ENCODE measurements at places on chromosomes 3 and 15.

GRCh38 chr15:63597038-63597790 lies at the start of gene FBXL22:
FBXL22 (plus strand) TSS chr15:63597387; CDS start chr15:63597393, 6 bp downstream.
- no peak for DNase-seq

DNA sequence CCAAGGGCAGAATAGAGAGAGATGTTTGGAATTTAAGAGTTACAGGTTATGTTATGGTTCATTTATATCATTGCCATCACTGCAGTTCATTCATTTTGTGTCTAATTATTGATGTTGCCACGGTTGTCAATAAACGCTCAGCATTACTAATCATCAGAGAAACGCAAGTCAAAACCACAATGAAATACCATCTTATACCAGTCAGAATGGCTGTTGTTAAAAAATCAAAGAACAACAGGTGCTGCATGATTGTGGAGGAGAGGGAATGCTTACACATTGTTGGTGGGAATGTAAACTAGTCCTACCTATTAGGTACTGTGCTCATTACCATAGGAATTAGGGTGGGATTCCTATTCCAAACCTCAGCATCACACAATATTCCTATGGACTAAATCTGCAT lies 350.5 kb downstream of the TIGIT start:
- DNase-seq, result no peak

DNA sequence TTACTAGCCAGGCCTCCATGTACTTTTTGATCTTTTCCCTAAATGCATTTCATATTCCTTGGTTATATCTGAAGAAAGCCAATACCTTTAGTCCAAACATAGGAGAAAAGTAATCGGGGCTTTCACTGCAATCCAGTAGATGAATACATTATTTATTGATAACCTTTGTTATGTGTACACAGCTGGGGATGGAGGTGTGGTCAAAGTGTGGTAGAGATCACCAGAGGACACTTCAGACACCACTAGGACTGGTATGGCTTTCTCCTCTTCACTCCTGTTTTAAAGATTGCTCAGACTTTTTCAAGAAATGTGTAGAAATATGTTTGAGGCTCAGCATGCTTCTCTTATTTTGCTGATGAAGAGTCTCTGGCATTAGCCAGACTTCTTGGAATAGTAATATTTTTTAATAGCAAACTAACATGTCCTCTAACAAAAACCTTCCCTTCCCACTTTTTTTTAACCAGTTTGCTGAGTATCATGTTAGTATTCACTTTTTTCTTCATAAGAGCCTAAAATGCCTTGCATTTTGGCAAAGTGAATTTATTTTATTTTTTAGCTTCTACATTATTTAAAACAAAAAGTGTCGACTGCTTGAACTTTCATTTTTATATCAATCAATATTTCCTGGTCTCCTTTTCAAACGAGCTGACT lies 65.6 kb upstream of the MBNL1 start:
- no peak for DNase-seq

GRCh38 chr3:27681249-27681748 lies 40.8 kb downstream of the EOMES start:
- no peak for DNase-seq

DNA sequence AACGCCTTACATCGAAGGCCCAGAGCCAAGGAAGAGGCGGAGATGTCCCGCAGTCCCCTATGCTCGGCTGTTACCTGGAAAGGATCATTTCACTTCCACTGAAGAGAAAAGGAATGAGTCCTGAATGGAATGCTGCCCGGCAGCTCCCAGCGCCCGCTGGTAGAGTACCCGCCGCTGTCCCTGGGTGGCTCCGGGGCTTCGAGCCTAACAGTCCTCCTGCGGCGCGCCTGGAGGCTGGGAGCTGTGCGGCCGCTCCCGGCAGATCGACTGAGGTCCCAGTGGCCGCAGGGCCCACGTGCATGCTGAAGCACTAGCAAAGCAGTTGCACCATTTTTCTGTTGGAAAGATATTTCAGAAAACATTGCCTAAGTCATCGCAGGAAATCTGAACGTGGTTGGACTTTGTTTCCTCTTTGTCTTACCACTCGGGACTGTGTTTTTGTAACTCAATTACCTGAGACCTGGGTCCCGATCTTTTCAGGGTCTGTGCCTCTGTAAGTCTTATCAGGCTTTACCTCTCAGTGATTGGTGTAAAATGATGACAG lies 984 bp downstream of the RNU6-1 start:
- DNase-seq, result no peak

GRCh38 chr3:124597273-124597672 lies 133.0 kb upstream of the UMPS start:
- DNase-seq, result no peak

GRCh38 chr15:55879181-55879580 lies 114.2 kb downstream of the NEDD4 start:
- DNase-seq, result no peak

GRCh38 chr3:149018247-149018646 lies 26.9 kb downstream of the GYG1 start:
- no peak for DNase-seq

GRCh38 chr15:73753250-73754130 lies at the start of gene INSYN1:
INSYN1 (minus strand) TSS chr15:73753351; CDS start chr15:73751130, 2,221 bp downstream.
- no peak for DNase-seq

DNA sequence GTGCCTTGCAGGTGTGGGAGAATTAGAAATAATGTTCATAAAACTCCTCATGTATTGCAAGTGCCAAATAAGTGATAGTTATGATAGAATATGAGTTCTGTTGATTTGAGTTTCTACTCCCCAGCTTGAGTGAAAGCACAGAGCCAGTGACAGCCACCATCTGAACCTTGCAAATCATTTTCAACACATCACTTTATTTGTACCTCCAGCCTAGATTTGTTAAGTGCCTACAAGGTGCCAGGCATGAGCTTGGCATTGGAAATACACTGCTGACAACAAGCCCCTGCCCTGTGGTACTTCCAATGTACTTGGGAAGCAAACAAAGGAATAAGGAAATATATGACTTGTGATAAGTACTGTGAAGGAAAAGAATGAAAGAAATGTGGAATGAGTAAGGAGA lies 17.0 kb downstream of the FEZF2 start:
- no peak for DNase-seq

DNA sequence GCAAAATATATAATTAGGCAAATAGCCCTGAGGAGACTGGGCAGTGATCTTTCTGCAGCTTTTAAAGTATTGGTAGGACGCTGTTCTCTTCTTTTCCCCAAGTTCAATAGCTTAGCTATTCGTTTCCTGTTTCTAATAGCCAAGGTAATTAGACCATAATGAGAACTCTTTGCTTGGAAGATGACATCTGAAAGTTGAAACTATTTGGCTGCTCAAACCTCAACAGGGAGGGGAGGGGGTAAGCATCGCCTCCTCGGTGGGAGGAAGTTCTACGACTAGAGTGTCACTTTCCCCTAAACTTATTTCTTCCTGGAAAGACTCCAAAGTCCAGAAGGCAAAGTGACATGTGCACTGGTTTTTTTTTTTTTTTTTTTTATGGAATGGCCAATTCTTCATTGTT lies 22.8 kb upstream of the ALDH1A3 start:
- no peak for DNase-seq

- no peak for DNase-seq
Measured at GRCh38 chr15:34292621-34293020, 45.0 kb downstream of the SLC12A6 start.

- no peak for DNase-seq
Measured at GRCh38 chr15:63727542-63727941, 106.2 kb downstream of the HERC1 start.

DNA sequence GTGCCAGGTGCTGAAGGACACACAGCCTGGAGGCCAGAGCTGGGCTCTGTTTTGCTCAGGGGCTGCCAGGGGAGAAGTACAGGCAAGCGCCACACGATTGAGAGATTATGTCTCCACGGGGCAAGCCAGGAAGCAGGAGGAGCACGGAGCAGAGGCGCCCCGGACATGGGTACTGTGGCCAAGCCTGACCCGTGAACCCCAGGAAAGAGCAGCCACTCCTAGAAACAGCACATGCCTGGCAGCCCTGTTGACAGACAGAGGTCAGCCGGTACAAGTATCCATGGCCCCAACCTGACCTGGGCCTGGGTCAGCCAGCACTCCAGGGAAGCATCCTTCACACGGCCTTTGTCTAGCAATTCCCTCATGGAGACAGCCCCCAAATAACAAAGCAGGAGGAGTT lies 89.4 kb downstream of the ADAMTS17 start:
- DNase-seq, result no peak

DNA sequence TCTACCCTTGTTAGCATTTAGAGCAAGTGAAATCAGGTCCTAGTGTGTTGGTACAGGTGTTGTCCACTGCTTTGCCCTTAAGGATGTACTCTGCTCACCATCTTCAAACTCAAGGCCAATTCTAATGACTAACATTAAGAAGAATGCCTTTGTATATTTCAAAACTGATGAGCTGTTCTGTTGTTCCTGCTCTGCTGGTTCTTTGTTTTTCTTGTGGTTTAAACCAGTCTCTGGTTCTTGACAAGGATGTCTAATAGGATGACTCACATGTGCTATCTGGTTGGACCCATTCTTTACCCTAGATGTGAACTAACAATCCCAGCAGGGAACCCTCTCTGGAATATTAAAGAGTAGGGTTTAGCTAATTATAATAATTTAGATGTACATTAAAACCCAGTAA lies 17.3 kb downstream of the ABHD5 start:
- no peak for DNase-seq

DNA sequence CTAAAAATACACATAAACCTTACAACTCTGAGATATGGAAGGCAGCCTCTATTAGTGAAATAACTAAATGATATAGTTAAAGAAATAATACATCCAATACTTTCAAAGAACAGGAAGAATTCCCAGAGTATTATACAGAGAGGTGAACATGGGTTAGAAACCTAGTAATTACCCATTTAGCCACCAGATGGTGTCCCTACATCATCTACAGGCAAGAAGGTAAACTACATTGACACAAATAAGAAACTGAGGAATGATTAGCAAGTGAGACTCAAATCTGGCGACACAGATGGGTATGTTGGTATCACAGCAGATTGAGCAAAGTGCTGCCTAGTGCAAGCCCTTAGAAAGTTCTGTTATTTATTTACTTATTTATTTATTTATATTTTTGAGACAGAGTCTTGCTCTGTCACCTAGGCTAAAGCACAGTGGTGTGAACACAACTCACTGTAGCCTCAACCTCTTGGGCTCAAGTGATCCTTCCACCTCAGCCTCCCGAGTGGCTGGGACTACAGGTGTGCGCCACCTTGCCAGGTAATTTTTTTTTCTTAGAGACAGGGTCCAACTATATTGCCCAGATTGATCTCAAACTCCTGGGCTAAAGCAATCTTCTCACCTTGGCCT lies 28.2 kb downstream of the NEK4 start:
- DNase-seq, result no peak

GRCh38 chr15:39642011-39642640 lies 61.2 kb downstream of the THBS1 start:
- no peak for DNase-seq
